Fibroblast of lung (primary cell): ENCODE measurements at places on chromosomes 3 and 15. TPM values are rescaled to one million over a fixed set of nuclear protein-coding genes. Genes with fewer than 3 reads are reported as not detected.

GRCh38 chr3:185837414-185837813 is 12.6 kb upstream of the IGF2BP2 start:
- no peaks in the 10 kb centered on the region for H3K36me3 ChIP-seq
- H3K4me1 ChIP-seq = no peaks in the 10 kb centered on the region
- H3K27me3 ChIP-seq = no peaks in the 10 kb centered on the region
- H3K27ac ChIP-seq = no peak overlapping the region

Gene PLSCR2
- not detected in 2 replicates for polyA plus RNA-seq

GRCh38 chr3:106392915-106393314 is 524.1 kb upstream of the CBLB start:
- H3K27me3 ChIP-seq = no peaks in the 10 kb centered on the region
- H3K4me3 ChIP-seq = no peak overlapping the region
- DNase-seq = peak; percentile 5
- H3K4me1 ChIP-seq = no peaks in the 10 kb centered on the region

GRCh38 chr3:32077260-32078084 is 28.9 kb upstream of the GPD1L start:
- no peaks in the 10 kb centered on the region for H3K4me1 ChIP-seq
- peak; percentile 53 for DNase-seq
- no peak overlapping the region for H3K4me3 ChIP-seq
- no peak overlapping the region for H3K27ac ChIP-seq

DNA sequence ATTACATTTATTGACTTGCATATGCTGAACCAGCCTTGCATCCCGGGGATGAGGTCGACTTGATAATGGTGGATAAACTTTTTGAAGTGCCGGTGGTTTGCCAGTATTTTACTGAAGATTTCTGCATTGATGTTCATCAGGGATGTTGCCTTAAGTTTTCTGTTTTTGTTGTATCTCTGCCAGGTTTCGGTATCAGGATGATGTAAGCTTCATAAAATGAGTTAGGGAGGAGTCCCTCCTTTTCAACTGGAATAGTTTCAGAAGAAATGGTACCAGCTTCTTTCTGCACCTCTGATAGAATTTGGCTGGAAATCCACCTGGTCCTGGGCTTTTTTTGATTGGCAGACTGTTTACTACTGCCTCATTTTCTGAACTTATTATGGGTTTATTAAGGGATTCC is 250.8 kb downstream of the TBC1D5 start:
- no peak overlapping the region for H3K4me3 ChIP-seq
- no peak overlapping the region for H3K27ac ChIP-seq
- no peaks in the 10 kb centered on the region for H3K36me3 ChIP-seq
- no peaks in the 10 kb centered on the region for H3K27me3 ChIP-seq

Gene ZKSCAN7
- 2.2 and 3.0 TPM in 2 replicates for polyA plus RNA-seq

Gene TRAT1
- polyA plus RNA-seq = not detected in 2 replicates

DNA sequence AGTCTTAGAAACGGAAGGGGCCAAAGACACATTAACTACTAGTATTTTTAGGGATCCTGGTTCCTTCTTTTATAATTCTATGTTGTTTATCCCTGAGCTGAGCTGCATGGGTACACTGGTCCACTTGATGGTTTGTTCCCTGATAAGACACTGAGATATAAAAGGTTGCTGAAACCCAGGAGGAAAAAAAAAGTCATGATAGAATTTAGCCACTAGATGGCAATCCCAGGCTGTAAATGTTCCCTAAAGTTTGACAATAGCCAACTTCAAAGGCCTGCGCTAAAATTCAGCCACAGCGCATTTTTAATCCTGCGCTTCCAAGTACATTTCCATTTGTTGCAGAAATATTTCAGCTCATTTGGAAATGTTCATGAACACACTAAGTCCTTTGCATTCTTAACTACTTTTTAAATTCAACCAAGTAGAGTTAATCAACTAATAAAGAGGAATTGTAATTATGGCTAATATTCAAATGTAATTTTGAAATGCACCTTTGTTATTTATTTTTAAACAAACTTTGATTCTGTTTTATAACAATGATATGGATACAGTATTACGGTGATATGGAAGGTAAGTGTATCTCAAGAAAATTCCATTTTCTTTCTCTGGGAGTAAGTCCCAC is 249.3 kb upstream of the FEZF2 start:
- peak; percentile 86 for DNase-seq
- H3K27me3 ChIP-seq = no peaks in the 10 kb centered on the region
- H3K4me1 ChIP-seq = peaks cover 2% of the 10 kb centered on the region
- no peaks in the 10 kb centered on the region for H3K36me3 ChIP-seq
- H3K27ac ChIP-seq = no peak overlapping the region

- H3K36me3 ChIP-seq = no peaks in the 10 kb centered on the region
- H3K4me1 ChIP-seq = no peaks in the 10 kb centered on the region
- peaks cover 4% of the 10 kb centered on the region for H3K27me3 ChIP-seq
- no peak overlapping the region for H3K27ac ChIP-seq
- DNase-seq = no peak
These were observed 8.0 kb upstream of the PARL start for GRCh38 chr3:183892610-183893214.
